ENCODE measurements at places on chromosomes 6 and 20.

GRCh38 chr6:2355150-2355549 is 109.7 kb upstream of the GMDS start:
- no peaks in the 10 kb centered on the region for H3K36me3 ChIP-seq
- H3K27me3 ChIP-seq: no peaks in the 10 kb centered on the region
- no peak overlapping the region for H3K27ac ChIP-seq
- no peak overlapping the region for H3K4me3 ChIP-seq
- H3K4me1 ChIP-seq: no peaks in the 10 kb centered on the region

- H3K4me3 ChIP-seq: no peak overlapping the region
- H3K36me3 ChIP-seq: no peaks in the 10 kb centered on the region
- H3K27me3 ChIP-seq: no peaks in the 10 kb centered on the region
- H3K4me1 ChIP-seq: peaks cover 24% of the 10 kb centered on the region
- no peak overlapping the region for H3K27ac ChIP-seq
Observed at GRCh38 chr6:138594758-138595140, 95.5 kb upstream of the NHSL1 start.

GRCh38 chr20:11853359-11853758 is 64.3 kb upstream of the BTBD3 start:
- no peaks in the 10 kb centered on the region for H3K36me3 ChIP-seq
- no peak for DNase-seq
- no peak overlapping the region for H3K4me3 ChIP-seq
- no peak overlapping the region for H3K27ac ChIP-seq

DNA sequence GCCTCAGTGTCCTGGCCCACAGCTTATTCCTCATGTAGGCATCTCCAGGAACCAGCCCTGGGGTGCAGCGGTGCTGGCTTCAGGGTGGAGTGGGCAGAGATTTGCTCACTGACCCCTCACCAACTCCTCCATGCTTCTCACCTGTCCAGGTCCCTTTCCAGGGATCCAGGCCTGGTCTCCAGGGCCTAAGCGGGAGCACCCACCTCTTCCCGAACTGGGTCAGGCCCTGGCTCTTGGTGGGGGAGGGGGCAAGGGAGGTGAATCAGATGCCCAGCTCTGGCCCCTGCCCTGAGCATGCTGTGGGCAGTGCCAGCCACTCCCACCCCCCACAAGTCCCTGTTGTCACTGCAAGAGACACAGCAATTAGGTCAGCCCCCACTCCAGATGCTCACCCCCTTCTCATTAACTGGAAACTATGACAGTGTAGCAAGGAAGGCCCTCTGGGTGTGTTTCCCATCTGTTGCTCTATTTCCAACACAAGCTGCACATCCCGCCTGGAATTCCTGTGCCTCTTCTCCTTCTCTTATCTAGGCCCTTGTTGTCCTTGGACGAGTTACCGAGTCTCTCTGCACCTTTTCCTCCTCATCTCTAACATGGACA is 37.0 kb downstream of the MDFI start:
- H3K36me3 ChIP-seq: no peaks in the 10 kb centered on the region
- H3K27me3 ChIP-seq: peaks cover 48% of the 10 kb centered on the region
- no peak for DNase-seq
- no peaks in the 10 kb centered on the region for H3K4me1 ChIP-seq
- H3K27ac ChIP-seq: no peak overlapping the region

- peaks cover 8% of the 10 kb centered on the region for H3K4me1 ChIP-seq
- H3K36me3 ChIP-seq: no peaks in the 10 kb centered on the region
- H3K27ac ChIP-seq: no peak overlapping the region
- peaks cover 4% of the 10 kb centered on the region for H3K27me3 ChIP-seq
- H3K4me3 ChIP-seq: no peak overlapping the region
Observed at GRCh38 chr6:146860583-146860982, 261.8 kb downstream of the ADGB start.

DNA sequence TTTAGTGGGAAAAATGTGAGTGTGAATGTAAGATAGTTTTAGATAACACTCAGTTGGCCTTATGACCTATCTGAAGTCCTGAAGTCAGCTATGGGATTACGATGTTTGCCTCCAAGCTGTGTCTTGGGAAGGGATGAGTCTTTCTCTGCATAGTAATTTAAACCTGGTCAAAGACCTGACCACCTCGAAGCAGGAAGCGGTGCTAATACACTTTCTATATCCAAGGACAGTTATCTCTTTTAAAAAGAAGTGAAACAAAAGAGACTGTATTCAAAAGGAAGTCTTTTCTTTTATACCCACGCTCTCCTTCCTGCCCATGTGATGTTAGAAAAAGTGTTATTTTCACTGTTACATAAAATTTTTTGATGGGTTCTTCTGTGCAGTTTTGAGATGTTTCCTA is 94.9 kb downstream of the JARID2 start:
- H3K4me1 ChIP-seq: peaks cover 83% of the 10 kb centered on the region
- peak overlapping the region; percentile 63 for H3K4me3 ChIP-seq
- DNase-seq: no peak
- H3K36me3 ChIP-seq: peaks cover 6% of the 10 kb centered on the region
- no peaks in the 10 kb centered on the region for H3K27me3 ChIP-seq

DNA sequence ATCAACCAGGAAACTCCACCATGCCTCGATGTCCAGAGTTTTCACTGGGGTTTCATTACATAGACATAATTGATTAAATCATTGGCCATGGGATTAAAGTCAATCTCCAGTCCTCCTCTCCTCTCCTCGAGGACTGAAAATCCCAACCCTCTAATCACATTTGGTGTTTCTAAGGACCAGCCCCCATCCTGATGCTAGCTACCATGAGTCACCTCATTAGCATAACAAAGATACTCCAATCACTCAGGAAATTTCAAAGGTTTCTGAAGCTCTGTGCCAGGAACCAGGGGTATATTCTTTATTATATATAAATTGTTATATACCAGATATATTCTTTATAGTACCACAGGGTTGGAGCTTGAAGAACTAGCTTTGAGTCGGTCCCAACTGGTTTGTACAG is 212.9 kb upstream of the PRND start:
- no peaks in the 10 kb centered on the region for H3K36me3 ChIP-seq
- H3K27me3 ChIP-seq: peaks cover 13% of the 10 kb centered on the region
- no peaks in the 10 kb centered on the region for H3K4me1 ChIP-seq

GRCh38 chr6:26045928-26046368 is 41.3 kb upstream of the HFE start:
- peak overlapping the region; percentile 100 for H3K27ac ChIP-seq
- H3K27me3 ChIP-seq: no peaks in the 10 kb centered on the region
- peaks cover 4% of the 10 kb centered on the region for H3K36me3 ChIP-seq
- DNase-seq: no peak
- peaks cover 45% of the 10 kb centered on the region for H3K4me1 ChIP-seq
- peak overlapping the region; percentile 90 for H3K4me3 ChIP-seq

DNA sequence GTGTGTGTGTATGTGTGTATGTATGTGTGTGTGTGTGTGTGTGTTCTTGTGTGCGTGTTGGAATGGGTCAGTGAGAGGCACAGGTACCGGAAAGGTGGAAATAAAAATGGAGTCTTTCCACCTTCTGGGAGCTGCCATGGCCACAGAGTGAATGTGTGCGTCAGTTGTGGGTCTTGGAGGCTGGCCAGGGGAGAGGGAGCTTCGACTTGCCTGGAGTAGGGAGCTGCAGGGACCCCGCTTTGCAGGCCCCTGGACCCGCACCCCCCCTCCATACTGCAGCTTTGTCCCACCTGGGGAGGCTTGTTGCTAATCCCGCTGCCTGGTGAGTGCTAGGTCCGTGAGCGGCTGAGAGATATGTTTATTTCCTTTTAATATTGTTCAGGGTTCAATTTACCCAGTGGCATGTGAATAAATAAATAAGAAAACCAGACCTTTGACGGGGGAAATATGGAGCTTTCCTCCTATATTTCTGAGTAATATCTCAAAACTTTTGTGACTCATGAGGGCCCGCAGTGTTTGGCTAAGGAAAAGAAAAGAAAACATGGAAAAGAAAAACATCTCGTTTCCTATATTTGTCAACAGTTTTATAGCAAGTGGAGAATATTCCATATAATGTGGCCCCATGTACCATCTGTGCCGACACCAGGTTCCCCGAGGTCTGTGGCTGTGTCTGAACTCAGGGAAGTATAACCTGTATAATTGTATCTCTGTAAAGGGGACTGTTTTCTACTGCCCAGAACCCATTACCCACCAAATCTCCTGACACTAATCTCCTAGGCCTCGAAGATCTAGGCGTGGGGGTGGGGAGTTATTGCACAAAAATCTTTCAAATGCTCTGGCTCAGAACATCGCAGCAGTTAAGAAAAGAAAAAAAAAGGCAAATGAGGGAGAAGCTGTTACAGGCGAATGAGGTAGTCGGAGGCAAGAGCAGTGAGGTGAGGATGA is 24.6 kb upstream of the CCDC167 start:
- peaks cover 24% of the 10 kb centered on the region for H3K4me1 ChIP-seq
- no peak overlapping the region for H3K27ac ChIP-seq
- H3K4me3 ChIP-seq: no peak overlapping the region
- H3K27me3 ChIP-seq: peaks cover 15% of the 10 kb centered on the region

- no peak for DNase-seq
- peaks cover 8% of the 10 kb centered on the region for H3K27me3 ChIP-seq
- no peak overlapping the region for H3K4me3 ChIP-seq
- H3K4me1 ChIP-seq: no peaks in the 10 kb centered on the region
- H3K36me3 ChIP-seq: no peaks in the 10 kb centered on the region
- H3K27ac ChIP-seq: no peak overlapping the region
Observed at GRCh38 chr20:41352106-41352505, 11.5 kb downstream of the LPIN3 start.

- no peaks in the 10 kb centered on the region for H3K4me1 ChIP-seq
- no peak overlapping the region for H3K4me3 ChIP-seq
- peaks cover 26% of the 10 kb centered on the region for H3K27me3 ChIP-seq
- no peak overlapping the region for H3K27ac ChIP-seq
Observed at GRCh38 chr20:56933331-56933698, 304.2 kb downstream of the TFAP2C start.

GRCh38 chr6:16049168-16049567 is 79.7 kb upstream of the MYLIP start:
- DNase-seq: no peak
- no peaks in the 10 kb centered on the region for H3K36me3 ChIP-seq
- peaks cover 3% of the 10 kb centered on the region for H3K27me3 ChIP-seq
- H3K4me3 ChIP-seq: no peak overlapping the region

GRCh38 chr6:148693882-148694484 is 52.8 kb upstream of the UST start:
- H3K36me3 ChIP-seq: no peaks in the 10 kb centered on the region
- H3K27ac ChIP-seq: no peak overlapping the region
- H3K4me1 ChIP-seq: no peaks in the 10 kb centered on the region
- H3K27me3 ChIP-seq: peaks cover 7% of the 10 kb centered on the region
- DNase-seq: no peak

DNA sequence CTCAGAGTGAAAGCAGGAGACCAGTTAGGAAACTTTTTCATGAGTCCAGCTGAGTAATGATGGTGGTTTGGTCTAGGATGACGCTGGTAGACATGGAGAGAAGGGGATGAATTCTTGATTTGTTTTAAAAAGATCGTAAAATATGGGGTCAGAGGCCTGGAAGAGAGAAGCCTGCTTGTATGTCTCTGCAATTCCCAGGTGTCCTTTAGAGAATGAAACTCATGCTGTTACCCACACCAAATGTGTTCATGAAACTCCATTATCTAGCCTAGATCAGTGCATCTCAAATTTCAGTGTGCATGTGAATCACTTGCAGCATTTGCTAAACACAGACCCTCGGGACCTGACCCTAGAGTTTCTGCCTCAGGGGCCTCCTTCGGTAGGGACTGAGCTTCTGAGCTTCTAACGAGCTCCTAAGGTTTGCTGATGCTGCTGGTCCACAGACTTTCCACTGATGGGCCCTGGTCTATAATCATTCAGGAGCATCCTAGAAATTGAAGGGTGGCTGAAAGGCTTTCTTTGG is 302.0 kb upstream of the PLCB4 start:
- DNase-seq: no peak
- H3K27ac ChIP-seq: no peak overlapping the region
- H3K36me3 ChIP-seq: no peaks in the 10 kb centered on the region

DNA sequence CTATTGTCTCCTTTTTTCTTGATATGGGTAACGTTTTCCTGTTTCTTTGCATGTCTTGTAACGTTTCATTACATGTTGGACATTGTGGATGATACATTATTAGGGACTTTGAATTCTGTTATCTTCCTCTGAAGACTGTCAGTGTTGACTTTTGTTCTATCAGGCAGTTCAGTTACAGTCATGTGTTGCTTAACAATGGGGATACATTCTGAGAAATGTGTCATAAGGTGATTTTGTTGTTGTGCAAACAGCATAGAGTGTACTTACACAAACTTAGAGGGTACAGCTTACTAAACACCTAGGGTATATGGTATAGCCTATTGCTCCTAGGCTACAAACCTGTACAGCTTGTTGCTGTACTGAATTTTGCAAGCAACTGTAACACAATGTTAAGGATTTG is 64.7 kb downstream of the AK9 start:
- H3K4me1 ChIP-seq: peaks cover 5% of the 10 kb centered on the region
- H3K36me3 ChIP-seq: no peaks in the 10 kb centered on the region
- no peak overlapping the region for H3K4me3 ChIP-seq
- H3K27me3 ChIP-seq: peaks cover 4% of the 10 kb centered on the region
- no peak overlapping the region for H3K27ac ChIP-seq

DNA sequence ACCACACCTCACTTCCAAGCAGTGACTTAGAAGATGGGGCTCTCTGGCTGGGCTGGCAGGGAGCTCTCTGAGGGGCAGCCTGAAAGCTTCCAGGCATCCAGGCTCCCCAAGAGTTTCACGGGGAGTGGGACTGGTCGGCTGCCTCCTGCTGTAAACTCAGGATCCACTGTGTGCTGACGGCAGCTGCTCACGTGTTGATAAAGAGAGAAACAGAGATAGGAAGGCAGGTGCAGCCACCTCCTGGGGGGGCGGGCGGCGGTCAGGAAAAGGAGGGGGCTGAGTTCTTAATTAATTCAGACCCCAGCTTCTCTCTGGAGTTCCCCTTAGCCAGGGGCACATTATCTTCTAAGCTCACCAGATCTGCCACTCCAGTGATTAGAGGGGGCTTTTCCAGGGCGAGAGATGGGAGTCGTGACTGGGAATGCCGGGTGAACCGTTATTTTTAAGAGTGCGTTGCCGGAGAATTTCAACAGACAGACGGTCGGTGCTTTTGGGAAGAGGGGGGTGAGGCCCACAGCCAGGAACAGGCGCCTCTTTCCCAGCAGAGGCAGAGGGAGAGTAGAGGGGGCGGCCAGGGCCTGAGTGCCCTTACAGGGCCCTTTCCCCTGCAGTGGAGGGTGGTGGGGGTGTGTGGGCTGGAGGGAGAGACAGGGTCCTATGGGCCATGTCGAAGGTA is 70.9 kb downstream of the CD40 start:
- no peak for DNase-seq
- H3K27ac ChIP-seq: no peak overlapping the region
- no peaks in the 10 kb centered on the region for H3K36me3 ChIP-seq
- H3K4me3 ChIP-seq: no peak overlapping the region

DNA sequence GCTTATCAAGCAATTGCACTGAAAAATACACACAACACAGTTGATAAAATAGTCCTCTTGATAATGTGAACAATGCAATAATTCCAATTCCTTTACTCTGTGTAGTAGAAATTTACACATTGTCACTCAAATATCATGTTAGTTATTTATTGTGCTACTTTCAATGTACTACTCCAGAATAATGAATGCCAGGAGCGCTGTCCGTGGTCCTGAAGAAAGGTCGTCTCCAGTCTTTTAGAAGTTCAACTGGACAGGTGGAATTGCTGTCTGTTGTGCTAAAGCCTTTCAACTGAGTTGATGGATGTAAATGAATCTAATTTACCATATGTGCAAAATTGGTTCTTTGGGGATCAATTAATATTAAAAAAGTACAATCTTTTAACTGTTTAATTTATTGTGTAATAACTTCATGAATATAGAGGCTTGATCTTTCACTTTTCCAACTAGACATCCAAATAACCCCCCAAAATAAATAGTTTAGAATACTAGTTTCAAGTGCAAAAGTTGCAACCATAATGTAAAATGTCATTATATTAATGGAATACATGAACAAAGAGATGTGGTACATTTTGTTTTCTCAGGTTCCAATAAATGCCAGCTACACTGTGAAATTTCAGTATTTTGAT is 3.2 kb downstream of the GRIK2 start:
- no peaks in the 10 kb centered on the region for H3K36me3 ChIP-seq
- H3K4me3 ChIP-seq: no peak overlapping the region
- peak; percentile 73 for DNase-seq
- peaks cover 61% of the 10 kb centered on the region for H3K27me3 ChIP-seq
- H3K4me1 ChIP-seq: peaks cover 2% of the 10 kb centered on the region
- H3K27ac ChIP-seq: no peak overlapping the region

All from activated naive CD4-positive, alpha-beta T cell treated with anti-CD3 and anti-CD28 coated beads, Interleukin-2, amount 10 ng/mL, durations not matched to agents 7 days and 5 days (primary cell).